ENCODE measurements at places on chromosomes 5 and 9.

DNA sequence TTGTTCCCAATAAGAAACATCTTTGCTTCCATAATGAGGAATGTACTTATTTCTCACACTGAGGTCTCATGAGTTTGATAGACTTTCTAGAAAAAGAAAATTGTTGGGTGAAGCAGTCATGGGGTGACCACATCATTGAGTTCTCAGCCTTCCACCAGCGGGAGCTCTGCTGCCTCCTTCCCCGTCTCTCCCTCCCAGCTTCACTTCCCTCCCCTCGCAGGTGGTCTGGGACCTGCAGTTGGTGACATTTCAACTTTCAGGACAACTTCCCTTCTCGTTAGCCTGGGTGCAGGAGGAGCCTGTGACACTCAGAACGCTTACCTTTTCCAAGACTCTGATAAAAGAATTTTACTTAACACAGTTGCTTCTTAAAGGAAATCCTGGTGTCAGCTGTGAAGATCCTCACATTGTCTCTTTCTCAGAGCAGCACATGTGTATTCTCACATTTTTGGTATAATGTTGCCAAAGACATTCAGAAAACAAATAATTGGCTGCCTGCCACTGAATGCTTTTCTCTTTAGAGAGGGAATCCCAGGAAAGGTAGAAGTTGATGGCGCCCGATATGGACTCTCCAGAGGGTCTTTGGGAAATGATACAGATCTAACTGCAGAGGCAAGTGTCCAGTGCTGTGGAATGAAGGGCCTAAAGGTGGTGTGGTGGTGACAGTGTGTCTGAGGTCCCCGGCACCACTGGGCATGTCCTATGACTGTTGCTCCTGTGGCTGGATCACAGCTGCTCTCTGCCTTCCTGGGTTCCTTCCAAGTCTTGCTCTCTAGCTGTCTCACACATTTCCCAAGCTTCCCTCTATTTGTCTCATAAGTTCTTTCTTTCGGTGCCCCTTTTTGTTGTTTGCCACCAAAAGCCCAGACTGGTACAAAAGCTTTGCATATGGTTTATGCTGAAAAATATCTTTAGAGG lies 238.1 kb downstream of the GAS1 start:
- no peak for DNase-seq

GRCh38 chr9:125646217-125646616 lies 60.8 kb downstream of the MAPKAP1 start:
- DNase-seq: no peak

GRCh38 chr5:96090215-96090614 lies 128.6 kb upstream of the ELL2 start:
- DNase-seq: no peak

- no peak for DNase-seq
Observed at GRCh38 chr5:35354751-35355150, 124.5 kb upstream of the PRLR start.

DNA sequence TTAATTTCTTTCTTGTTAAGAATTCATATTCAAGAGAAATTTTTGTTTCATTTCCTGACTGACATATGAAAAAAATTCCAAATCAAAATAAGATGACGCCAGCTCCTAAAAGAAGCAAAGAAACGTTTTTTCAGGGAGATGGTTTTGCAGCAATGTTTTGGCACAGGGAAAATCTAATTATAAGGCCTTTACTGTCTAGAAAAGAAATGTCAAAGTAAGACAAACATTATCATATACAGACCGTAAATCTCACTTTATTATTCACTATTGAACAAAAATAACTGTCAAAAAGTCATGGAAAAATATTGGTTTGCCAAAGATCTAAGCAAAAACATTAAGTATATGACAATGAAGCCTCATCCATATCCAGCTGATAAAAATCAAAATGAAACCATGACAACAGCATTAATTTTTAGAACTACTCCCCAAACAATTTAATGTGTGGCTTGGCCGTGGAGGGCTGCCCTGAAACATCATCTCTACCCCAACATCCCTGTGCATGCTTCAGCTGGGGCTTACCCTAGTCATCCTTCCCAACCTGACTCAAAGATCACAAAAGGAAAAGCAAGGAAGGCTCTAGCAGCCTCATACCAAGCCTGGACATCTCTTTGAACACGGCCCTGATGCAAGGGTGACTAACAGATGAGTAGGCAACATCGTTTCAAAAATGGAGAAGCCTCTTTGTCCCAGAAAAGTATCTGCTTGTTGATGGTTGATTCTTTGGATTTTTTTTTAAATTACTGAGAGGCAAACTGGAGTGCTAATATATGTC lies 95.6 kb downstream of the ARSB start:
- no peak for DNase-seq

DNA sequence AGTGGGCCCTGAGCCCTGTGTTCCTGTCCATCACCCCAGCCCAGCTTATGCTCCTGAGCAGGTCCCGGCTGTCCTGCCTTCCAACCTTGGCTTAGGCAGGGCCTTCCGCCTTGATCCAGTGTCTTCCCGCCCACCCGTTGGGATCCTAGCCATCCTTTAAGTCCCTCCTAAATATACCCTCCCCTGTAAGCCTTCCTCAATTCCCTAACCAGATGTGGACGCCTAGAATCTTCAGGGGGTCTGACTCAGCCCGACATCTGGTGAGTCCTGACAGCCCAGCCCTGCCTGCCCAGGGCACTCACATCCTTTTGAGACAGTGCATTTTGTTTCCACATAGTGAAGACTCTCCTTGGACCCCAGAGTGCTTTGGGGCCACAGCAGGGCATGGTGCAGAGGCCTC lies 23.7 kb downstream of the SLC6A7 start:
- no peak for DNase-seq

GRCh38 chr5:90381213-90381929 lies 28.2 kb downstream of the CETN3 start:
- DNase-seq: peak; percentile 27

- DNase-seq: no peak
Observed at GRCh38 chr5:143514616-143515335, 111.3 kb upstream of the NR3C1 start.

- DNase-seq: no peak
Observed at GRCh38 chr5:54671681-54672080, 154.1 kb downstream of the SNX18 start.

GRCh38 chr5:11468334-11469039 lies 435.8 kb downstream of the CTNND2 start:
- no peak for DNase-seq

DNA sequence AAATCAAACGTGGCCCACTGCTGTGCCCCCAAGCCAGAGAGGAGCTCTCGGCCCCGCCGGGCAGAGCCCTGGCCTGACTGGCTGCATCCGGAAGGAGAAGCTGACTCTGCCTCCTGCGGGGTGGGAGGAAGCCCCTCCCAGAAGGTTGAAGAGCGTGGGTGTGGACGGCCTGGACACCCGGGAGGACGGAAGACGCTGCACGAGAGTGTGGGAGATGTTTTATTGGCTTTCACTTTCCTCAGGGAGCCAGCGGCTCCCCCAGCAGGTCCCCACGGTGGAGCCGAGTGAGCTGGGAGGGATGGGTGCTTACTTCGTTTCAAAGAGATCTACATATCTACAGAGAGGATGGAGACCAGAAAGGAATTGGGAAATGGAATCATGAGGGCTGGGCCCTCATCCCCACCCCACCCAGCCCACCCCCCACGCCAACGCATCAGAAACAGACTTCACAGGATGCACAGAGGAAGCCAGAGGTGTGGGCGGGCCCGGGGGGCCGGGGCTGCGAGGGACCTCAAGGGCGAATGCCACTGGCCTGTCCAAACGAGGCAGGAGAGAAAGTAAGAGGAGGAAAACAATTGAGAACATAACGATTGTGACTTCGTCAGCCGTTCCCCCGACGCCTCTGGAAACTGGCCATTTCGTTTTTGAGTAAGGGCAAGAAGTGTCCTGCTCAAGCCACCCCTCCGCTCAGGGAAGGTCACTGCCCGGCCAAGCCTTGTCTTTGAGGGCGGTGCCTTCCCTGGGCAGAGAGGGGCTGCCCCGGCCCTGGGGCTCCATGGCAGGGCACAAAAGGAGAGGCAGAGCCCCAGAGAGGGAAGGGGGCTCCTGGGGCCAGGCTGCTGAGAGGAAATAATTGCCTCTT lies 32.1 kb downstream of the FAM163B start:
- no peak for DNase-seq
